ENCODE measurements at places on chromosomes 3 and 15. TPM values are rescaled to one million over a fixed set of nuclear protein-coding genes. Genes with fewer than 3 reads are reported as not detected.

PHLDB2 gene
- polyA plus RNA-seq, result 22.2 TPM

NANOGP8 gene
- polyA plus RNA-seq, result 0.30 TPM

ABHD6 gene
- 33.8 TPM for polyA plus RNA-seq

C3orf80 gene
- 0.72 TPM for polyA plus RNA-seq

CFAP100 gene
- polyA plus RNA-seq, result 0.45 TPM

DNA sequence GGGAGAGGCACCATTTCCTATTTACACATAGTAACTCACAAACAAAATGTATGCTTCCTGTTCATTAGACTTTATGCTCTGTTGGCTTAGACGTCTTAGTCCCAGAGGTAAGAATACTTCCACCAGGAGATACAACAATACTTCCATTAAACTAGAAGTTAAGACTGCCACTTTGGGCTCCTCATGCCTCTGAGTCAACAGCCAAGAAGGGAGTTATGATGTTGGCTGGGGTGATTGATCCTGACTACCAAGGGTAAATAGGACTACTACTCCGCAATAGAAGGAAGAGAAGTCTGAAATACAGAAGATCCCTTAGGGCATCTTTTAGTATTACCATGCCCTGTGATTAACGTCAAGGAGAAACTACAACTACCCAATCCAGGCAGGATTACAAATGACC, 43.5 kb upstream of the ABI3BP start:
- no peaks in the 10 kb centered on the region for H3K36me3 ChIP-seq
- no peak overlapping the region for H3K27ac ChIP-seq
- H3K4me3 ChIP-seq, result no peak overlapping the region
- H3K27me3 ChIP-seq, result no peaks in the 10 kb centered on the region

DNA sequence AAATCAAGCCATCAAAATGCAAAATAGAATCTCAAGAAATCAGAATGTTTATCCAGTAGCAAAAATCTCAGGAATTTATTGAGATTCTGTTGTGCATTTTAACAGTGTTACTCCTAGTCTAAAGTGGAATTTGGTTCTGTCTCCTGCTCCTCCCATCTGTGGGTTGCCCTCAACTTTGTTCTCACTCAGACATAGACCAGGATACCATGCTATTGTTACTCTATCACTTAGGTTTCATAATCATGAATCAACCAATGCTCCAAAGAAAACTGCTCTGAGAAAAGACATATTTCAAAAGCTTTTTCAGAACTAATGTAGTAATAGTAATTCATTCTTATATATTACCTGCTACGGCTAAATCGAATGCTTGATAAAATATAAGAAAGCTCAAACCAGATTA, 274.7 kb downstream of the RBMS3 start:
- no peak for DNase-seq
- H3K4me1 ChIP-seq, result no peaks in the 10 kb centered on the region
- H3K27ac ChIP-seq, result no peak overlapping the region
- H3K27me3 ChIP-seq, result no peaks in the 10 kb centered on the region
- H3K4me3 ChIP-seq, result no peak overlapping the region

- H3K27ac ChIP-seq, result peak overlapping the region; percentile 72
- peak; percentile 95 for DNase-seq
- no peaks in the 10 kb centered on the region for H3K36me3 ChIP-seq
- H3K4me1 ChIP-seq, result peaks cover 20% of the 10 kb centered on the region
- no peak overlapping the region for H3K4me3 ChIP-seq
Measured at GRCh38 chr3:27360113-27361078, 8.8 kb downstream of the NEK10 start.

DNA sequence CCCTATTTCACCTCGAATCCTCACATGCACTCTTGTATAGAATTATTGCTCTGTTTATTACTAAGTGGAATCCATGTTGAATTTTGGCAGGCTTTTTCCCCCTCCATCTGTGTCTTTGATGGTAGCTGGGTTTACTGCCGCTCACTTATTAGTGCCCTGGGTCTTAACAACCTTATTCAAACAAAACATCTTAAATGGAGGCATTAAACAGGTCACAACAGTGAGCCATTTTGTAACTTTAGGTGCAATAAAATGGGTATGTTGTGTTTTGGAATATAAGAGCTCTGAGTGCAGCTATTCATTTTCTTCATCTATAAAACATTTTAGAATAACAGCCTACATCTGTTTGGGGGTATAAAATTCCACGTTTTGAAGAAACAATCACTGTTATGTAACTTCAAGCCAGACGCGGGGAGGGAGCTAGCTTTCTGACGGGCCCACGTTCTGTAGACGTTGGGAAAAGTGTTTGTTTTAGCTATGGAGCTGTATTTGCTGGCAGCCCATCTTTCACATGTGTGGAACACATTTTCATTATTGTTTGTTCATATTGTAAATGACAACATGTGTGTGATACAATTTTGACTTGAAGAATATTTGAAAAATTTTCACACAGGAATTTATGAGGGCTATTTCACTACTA, 122.0 kb downstream of the SLC25A26 start:
- H3K27me3 ChIP-seq, result no peaks in the 10 kb centered on the region
- H3K36me3 ChIP-seq, result no peaks in the 10 kb centered on the region
- DNase-seq, result no peak
- H3K27ac ChIP-seq, result no peak overlapping the region
- H3K4me1 ChIP-seq, result peaks cover 9% of the 10 kb centered on the region

GRCh38 chr3:156576651-156577348, 21.9 kb upstream of the SSR3 start:
- H3K27ac ChIP-seq, result no peak overlapping the region
- no peak overlapping the region for H3K4me3 ChIP-seq
- no peaks in the 10 kb centered on the region for H3K36me3 ChIP-seq
- no peaks in the 10 kb centered on the region for H3K27me3 ChIP-seq
- peak; percentile 11 for DNase-seq

- no peaks in the 10 kb centered on the region for H3K36me3 ChIP-seq
- no peak for DNase-seq
Measured at GRCh38 chr3:45273681-45274515, 47.8 kb upstream of the TMEM158 start.

DNA sequence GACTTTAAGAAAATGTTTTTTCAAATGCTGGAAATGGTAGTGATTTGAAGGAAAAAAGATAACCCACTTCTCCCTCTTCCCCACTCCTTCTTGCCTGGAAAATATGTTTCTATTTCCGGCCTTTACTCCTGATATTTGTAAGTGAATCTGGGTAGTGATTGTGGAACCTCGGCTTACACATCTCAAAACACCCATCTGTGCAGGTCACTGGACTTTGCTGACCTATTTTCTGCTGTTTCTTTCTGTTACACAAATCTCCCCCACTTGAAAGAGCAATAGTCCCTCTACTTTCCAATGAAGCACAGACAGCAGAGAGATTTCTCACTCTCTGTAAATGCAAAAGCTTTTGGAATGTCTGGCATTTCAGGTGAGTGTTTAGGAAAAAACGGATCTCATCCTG, 76.9 kb upstream of the ICE2 start:
- H3K4me1 ChIP-seq, result no peaks in the 10 kb centered on the region
- no peaks in the 10 kb centered on the region for H3K36me3 ChIP-seq
- no peak overlapping the region for H3K27ac ChIP-seq
- no peak for DNase-seq
- H3K4me3 ChIP-seq, result no peak overlapping the region

- no peak overlapping the region for H3K27ac ChIP-seq
- H3K4me3 ChIP-seq, result no peak overlapping the region
- DNase-seq, result no peak
- H3K36me3 ChIP-seq, result peaks cover 24% of the 10 kb centered on the region
Measured at GRCh38 chr3:73603762-73604171, 21.0 kb downstream of the PDZRN3 start.

DNA sequence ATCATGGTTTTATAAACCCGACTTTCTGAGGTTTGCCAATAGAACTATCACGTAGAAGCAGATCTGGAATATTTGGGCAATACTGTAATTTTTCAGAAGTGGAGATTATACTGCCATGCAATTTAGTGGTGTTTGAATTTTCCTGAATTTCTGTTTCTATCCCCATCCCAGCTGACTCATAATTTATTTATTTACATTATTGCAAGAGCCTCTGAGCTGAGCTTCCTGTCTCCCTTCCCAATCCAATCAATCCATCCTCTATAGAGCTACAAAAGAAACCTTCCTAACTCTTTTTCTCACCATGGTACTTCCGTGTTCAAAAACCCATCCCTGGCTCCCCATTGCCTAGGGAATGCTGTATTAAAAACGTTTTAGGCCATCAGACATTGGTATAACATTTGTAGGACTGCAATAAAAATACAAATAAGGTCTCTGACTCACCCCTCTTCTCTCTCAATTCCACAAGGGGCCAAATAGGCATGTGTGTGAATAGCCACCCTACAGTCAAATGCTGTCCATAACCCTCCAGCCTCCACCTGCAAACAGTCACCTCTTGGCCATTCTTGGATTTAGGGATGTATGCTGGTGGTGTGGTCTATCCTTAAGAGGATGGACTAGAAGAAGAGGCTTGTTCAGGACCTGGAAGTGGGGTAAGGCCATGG, 190.7 kb downstream of the CD47 start:
- no peak overlapping the region for H3K27ac ChIP-seq
- H3K27me3 ChIP-seq, result no peaks in the 10 kb centered on the region

- no peaks in the 10 kb centered on the region for H3K36me3 ChIP-seq
- H3K4me1 ChIP-seq, result no peaks in the 10 kb centered on the region
- no peak for DNase-seq
- H3K4me3 ChIP-seq, result no peak overlapping the region
- no peaks in the 10 kb centered on the region for H3K27me3 ChIP-seq
- no peak overlapping the region for H3K27ac ChIP-seq
Measured at GRCh38 chr3:73442152-73442551, 182.6 kb downstream of the PDZRN3 start.

DNA sequence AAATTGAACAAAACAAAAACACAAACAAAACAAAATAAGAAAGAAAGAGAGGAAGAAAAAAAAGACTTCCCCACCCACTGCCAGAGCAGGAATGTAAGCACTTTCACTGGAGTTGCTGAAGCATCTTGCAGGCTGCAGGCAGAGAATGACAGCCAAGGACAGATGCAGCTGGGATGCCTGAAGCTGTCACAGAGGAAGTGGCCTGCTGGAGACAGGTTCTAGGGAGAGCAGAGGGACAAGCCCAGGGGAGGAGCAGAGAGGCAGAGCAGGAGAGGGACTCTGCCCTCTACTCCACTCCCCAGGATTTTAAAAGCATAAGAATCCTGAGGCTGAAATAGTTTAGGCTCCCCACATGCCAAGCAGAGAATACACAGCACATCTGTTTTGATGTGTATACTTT, 326.2 kb downstream of the TUSC7 start:
- no peaks in the 10 kb centered on the region for H3K27me3 ChIP-seq
- H3K27ac ChIP-seq, result peak overlapping the region; percentile 35
- peaks cover 15% of the 10 kb centered on the region for H3K4me1 ChIP-seq
- H3K36me3 ChIP-seq, result no peaks in the 10 kb centered on the region
